ENCODE measurements at places on chromosomes 2 and 18. TPM values are rescaled to one million over a fixed set of nuclear protein-coding genes. Genes with fewer than 3 reads are reported as not detected.

GRCh38 chr2:189874586-189875320 is 90.5 kb downstream of the PMS1 start:
- no peak for DNase-seq

DNA sequence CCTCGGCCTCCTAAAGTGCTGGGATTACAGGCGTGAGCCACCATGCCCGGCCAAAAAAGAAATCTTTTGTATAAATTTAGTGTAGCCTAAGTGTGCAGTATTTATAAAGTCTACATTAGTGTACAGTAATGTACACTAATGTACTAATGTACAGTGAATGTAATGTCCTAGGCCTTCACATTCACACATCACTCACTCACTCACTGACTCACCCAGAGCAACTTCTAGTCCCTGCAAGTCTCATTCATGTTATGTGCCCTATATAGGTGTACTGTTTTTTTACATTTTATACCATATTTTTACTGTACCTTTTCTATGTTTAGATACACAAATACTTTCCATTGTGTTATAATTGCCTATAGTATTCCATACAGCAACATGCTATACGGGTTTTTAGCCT is 254.9 kb downstream of the MYO3B start:
- DNase-seq = no peak

The CCDC148 gene
- polyA plus RNA-seq = 5.3 TPM

The CNRIP1 gene
- 46.9 TPM for polyA plus RNA-seq

The IL36B gene
- not detected for polyA plus RNA-seq
